ENCODE measurements at places on chromosomes 7 and 10.

DNA sequence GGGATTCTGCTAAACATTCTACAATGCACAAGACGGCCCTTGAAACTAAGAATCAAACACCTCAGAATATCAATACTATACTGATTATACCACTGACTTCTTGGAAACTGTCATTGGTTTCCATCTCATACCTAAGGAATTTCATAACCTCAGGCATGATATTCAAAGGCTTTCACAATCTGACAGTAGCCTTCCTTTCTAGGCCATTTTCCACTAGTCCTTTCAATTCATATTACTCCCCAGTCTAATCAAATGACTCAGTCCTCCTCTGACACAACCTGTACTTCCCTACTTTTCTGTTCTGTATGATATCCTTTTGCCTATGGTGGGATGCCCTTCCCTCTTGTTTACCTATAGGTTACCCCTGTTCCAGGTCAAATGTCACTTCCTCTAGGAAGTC lies 48.3 kb downstream of the CSTF2T start:
- no peak for DNase-seq

DNA sequence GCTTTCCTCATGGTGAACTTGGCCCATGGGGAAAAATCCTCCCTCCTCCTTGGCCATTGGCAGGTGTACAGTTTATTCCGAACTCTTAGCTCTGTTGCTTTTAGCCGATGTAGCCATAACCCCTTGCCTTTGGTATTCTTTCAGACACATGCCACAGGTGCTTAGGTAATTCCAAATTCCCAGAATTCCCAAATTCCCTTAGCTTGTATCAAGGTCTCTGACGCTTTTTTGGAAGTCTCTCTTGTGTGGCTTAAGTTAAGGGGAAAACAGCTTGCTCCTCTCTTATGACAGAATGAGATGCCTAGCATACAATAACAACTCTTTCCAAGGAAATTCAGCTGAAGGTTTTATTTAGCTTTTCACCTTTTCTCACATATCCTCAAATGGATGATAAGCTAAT lies 68.0 kb downstream of the SUGCT start:
- DNase-seq = no peak

DNA sequence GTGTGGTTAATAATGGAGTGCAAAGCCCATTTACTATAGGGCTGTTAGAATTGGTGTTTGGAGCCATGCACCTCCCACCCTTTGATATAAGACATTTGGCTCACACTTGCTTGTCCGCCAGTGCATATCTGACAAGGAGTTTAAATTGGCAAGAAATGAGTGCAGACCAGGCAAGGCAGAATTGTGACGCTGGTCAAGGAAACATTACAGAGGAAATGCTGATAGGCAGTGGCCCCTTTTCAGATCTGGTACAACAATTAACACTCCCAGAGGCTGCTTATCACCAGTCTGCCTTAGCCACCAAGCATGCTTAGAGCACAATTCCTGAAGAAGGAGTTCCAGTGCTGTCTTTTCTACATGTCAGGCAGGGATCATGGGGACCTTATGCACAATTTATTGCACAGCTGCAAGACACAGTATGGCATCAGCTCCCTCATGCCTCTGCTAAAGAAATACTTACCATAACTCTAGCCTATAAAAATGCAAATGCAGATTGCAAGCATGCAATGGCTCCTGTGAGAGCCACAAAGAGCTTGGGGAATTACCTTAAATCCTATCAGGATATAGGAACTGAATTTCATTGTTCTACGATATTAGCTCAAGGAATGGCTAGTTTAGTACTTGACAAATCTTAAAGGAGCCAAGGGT lies 35.2 kb downstream of the OR13A1 start:
- DNase-seq = no peak

GRCh38 chr7:53690411-53690810 lies 655.0 kb downstream of the POM121L12 start:
- no peak for DNase-seq

GRCh38 chr7:88302486-88302885 lies 4.2 kb downstream of the STEAP4 start:
- DNase-seq = no peak

DNA sequence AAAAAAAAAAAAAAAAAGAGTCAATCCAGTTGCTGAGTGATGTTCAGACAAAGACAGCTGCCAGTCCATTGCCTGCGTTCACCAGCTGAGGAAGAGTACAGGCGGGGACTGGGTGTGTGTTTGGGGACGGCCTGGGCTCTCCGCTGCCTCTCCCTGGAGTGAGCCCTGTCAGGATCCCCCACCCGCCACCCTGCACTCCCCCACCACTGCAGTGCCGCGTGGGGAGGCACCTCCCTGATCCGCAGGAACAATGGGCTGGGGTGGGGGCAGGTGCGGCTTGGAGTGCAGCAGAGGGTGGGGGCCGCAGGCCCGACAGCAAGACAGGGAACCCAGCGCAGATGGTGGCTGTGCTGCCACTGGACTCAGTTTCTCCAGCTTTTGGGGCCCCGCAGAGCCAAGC lies 1.4 kb downstream of the HSPA12A start:
- DNase-seq = no peak

DNA sequence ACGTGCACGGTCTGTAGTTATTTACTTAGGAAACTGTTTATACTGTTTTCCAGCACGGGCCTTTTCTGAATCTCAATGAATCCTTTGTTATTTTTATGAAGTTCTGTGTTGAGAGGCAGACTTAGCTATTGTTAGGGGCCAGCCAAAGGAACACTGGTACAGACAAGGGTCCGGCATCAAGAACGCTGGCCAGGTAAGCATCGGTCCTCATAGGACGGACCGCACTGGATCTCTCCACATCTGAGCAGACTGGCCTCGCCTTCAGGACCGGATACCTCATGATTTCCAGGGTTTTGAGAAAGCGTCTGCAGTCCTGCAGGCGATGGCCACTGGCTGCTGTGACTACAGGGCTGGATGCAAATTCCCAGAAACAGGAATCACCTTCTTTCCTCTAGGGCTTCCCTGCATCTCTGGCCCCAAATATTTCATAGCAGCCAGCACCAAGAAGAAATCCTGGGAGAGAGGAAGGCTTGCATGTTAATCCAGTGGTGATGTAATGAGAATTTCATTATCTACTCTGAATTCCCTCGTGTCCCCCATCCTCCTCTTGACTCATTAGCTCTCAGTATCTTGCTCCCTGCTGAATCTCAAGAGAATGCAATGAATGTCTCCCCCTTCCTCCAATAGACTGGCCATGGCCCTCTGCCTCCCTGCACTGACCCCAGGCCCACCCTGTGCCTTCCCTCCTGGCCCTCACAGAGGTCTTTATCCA lies 325.4 kb upstream of the NPVF start:
- DNase-seq = no peak

DNA sequence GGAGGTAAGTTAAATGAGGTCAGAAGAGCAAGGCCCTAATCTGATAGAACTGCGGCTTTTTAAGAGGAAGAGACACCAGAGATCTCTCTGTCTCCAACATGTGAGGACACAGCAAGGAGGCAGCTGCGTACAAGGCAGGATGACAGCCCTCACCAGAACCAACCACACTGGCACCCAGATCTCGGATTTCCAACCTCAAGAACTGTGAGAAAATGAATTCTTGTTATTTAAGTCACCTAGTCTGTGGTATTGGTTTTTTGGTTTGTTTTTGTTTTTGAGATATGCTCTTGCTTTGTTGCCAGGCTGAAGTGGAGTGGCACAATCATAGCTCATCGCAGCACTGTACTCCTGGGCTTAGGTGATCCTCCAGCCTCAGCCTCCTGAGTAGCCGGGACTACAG lies 127.2 kb downstream of the DLG5 start:
- peak; percentile 37 for DNase-seq

- no peak for DNase-seq
These were observed 621.5 kb upstream of the MKI67 start for GRCh38 chr10:128747582-128748346.

DNA sequence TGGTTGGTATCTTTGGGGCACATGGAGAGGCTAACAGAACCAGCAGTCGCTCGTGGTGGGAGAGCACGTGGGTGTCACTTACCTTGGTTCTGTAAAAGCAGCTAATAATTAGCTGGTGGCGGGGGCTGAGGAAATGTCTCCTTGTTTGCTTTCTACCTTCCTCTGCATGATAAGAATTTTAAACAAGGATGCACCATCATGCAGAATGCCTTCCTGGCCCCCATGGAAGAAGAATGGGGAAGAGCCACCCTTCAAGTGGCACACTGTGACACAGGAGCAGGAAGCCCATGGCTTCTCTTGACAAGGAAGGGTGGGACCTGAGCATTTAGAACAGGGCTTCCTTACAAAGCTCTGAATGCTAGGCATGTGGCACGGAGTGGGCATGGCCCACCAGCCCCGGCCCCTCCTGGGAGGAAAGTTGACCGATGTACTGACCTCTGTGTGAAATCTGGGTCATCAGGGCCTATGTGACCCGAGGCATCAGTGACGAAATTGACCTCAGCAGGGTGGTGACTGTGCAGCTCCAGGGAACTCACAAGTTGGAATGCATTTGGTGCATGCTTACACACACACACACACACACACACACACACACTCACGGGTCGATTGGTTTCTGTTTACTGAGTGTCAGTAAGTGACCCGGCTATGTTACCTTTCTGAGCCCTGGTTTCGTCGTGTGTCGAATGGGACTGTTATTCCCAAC lies 116.9 kb upstream of the ANLN start:
- no peak for DNase-seq

DNA sequence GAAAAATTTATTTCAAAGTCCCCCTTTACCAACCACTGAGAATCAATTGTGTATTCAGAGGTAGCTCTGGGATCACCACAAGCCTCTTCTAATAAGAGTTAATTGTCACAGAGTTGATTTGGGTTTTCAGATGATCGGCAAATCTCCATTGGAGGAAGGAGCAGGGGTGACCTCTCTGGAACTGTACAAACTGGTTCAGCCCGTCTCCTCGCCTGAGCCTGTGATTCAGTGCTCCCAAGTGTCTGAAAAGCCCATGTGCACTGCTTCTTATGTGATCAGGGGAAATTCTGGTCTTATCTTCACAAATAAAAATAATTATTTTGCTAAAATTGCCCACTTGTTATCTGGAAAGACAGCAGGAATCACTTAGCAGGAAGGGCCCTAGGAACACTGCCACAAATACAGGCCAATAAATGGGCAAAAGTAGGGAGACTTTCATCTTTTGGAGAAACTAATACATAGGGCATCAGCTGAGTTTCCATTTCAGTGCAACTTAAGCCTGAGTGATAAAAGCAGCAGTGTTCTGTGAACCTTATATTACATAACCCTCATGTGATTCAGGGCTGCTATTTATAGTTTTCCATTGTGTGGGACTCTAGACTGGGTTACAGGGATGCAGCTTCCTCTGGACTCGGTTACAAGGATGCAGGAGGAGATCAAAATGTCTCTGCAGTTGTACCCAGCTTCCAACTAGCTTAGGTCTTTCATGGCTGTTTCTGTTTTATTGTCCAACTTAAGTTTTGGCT lies 32.3 kb downstream of the CDK1 start:
- DNase-seq = no peak

DNA sequence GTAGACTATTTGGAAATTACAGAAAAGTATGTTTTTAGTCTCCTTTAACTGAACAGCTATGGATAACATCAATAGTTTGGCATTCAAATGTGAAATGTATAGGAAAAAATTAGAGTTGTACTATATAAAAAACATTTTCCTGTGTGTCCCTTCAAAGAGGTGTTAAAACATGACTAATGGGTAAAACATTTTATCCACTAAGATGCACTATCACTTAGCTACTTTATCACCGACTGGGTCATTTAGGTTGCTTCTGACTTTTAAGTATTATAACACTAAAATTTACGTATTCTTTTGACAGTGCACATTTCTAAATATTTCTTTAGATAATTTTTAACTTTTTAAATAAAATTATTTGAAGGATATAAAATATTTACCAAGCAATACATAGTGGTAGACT lies 77.6 kb downstream of the UBE2H start:
- DNase-seq = no peak

- DNase-seq = no peak
These were observed 4.5 kb downstream of the TSPAN14 start for GRCh38 chr10:80458638-80459037.

DNA sequence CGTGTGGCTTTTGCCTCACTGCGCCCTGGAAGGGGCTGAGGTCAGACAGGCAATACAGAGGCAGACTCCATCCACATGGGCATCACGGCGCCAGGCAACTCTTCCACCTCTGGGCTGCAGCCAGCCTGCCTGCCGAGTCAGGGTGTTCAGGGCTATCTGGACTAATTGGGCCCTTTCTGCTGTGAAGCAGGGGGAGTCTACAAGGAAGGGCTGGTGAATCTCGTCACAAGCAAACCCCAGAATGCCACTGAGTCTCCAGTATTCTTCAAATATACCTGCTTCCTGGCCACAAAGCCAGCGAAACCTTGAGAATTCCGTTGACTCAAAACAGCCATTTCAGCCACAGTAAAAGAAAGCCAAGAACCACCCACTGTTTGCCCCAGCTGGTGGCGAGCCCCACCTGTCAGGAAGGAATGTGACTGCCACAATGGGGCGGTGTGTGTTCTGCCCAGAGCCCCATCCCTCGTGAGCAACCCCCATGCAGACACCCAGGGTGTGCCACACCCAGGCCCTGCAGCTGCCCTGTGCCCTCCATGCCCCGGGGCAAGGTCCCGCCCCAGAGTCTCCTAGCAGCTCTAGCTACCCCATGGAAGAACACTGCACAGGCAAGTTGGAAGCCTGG lies 117.3 kb downstream of the FAM53B start:
- peak; percentile 65 for DNase-seq

DNA sequence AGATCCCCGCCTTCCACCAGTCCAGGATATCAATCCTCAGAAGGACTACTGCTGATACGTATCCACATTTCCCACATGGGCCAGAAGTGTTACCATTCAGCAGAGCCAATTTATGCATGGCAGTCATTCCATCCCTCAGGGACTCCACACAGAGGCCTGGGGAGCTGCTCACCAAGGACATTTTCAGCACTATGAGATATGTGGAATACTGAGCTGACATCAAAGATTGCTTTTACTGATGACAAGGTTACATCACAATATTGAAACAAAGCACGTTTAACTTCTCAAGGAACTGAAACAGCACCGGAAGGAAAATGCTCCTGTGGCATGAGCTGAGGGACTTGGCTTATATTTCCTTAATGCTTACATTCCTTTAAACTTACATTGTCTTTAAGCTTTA lies 335.1 kb downstream of the BMPER start:
- DNase-seq = no peak

GRCh38 chr10:85026878-85027467 lies 698.6 kb downstream of the CCSER2 start:
- DNase-seq = no peak

DNA sequence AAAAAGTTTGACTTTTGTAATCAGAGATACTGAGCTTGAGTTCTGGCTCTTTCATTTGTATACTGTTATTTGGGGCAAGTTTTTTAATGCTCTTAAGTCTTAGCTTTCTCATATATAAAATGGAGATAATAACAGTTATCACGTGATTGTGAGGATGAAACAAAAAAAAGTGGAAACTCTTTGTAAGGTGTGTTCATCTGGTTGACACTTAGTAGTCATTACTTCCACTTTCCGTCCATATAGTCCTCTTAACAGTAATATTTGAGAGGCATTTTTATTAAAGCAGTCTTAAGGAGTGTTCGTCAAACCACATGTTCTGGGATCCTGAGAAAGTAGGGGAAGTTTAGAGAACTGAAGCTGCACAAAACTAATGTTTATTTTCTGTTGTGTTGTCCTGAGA lies 65.6 kb downstream of the PTEN start:
- DNase-seq = no peak

GRCh38 chr7:98681951-98682350 lies 64.9 kb downstream of the NPTX2 start:
- no peak for DNase-seq
